ENCODE measurements at places on chromosomes 3 and 15.

DNA sequence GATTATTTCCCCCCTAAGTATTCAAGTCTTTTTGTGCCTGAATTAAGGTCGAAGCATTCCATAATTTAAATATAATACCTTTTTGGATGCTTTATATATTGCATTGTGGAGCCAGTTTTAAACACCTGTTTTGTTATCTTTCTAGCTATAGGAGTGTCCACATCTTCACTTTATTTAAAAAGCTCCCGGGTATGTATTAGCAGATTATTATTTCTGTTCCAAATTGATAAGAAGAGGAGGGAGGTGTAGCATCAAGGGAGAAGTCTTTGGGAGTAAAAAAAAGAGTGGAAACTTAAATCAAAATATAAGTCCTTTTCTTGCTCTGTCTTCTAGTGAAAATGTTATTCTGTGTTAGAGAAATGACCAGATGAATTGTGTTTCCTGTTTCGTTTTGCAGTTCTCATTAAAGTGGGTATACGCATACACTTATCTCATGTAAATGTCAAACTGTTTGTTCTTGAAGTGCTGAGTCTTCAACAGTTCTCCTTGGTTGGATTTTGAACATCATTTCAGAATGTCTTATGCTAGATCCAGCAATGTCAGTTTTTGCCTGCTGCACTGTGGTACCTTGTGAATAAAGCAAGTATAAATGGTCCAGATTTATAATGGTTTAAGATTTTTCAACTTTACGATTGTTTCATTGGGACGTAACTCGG, 105.8 kb downstream of the FNDC3B start:
- DNase-seq, result no peak

GRCh38 chr15:60386615-60387014, 11.2 kb downstream of the ANXA2 start:
- DNase-seq, result no peak

- DNase-seq, result no peak
These were observed 56.0 kb upstream of the PLSCR4 start for GRCh38 chr3:146306656-146307455.

DNA sequence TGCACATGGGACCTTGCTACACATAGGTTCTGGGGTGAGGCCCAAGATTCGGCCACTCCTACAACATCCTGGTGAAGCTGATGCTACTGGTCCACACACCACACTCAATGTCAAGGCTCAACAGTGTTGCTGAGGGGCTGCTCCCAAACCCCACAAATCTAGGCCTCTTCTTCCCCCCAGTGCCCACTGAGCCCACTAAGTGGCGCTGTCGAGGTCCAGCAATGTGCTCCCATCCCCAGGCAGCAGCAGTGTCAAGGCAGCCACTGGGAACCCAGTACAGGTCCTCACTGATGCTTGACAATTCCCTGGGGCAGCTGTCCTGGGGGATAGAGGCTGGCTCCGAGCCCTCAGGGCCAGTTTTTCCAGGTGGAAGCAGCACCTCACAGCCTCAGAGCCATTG, 21.5 kb downstream of the SCN5A start:
- DNase-seq, result no peak

- no peak for DNase-seq
These were observed 71.9 kb downstream of the BOC start for GRCh38 chr3:113283306-113283705.

DNA sequence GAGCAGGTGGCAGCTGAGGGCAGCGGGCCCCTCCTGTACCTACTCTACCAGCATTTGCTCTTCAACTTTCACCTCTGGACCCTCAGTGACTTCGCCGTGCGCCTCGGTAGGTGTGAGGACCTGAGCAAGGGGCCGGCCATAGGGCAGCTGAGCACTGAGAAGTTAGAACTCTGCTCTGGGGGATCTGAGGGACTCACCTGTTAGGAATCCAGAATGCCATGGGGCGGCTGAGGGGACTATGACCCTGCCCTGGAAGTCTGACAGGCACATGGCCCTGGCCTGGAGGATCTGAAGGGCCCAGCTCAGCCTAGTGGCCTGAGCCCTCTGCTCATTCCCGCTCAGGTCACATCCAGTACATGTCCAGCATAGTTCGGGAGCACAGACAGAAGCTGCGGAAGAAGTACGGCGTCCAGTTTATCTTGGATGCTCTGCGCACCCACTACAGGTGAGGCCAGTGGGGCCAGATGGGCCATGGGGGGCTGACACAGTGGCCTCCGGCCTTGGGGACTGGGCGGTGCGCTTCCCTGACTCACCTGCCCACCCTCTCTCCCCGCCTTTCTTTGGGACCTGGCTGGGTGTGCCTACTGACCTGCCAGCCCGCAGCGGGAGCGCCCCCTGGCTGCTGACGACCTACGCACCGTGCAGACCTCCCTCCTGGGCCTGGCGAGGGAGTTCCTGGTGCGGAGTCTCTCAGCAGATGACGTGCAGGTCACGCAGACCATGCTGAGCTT, 18.8 kb downstream of the NBEAL2 start:
- peak; percentile 59 for DNase-seq

DNA sequence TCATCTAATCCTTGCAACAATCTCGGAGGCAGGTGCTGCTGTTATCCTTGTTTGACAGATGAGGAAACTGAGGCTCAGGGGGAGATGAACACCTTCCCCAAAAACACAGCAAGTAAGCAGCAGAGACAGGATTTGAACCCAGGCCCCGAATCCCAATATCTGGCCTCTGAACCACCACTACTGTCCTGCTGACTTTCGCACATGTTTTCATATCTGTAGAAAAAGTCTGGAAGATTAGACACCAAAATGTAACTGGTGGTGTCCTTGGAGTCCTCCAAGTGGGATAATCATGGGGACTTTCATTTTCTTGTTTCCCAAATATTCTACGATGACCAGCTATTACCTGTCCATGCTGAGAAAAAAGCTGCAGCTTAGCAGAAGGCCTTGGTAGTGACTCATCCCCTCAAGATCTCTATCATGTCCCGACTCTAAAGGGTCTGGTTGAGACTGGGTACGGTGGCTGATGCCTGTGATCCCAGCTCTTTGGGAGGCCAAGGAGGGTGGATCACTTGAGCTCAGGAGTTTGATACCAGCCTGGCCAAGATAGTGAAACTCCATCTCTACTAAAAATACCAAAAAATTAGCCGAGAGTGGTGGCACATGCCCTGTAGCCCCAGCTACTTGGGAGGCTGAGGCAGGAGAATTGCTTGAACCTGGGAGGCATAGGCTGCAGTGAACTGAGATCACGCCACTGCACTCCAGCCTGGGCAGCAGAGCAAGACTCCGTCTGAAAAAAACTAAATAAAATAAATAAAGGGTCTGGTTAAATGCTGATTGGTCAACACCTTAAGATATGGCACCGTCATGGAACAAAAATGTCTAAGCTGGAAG, 8.6 kb downstream of the IRAK2 start:
- DNase-seq, result no peak

DNA sequence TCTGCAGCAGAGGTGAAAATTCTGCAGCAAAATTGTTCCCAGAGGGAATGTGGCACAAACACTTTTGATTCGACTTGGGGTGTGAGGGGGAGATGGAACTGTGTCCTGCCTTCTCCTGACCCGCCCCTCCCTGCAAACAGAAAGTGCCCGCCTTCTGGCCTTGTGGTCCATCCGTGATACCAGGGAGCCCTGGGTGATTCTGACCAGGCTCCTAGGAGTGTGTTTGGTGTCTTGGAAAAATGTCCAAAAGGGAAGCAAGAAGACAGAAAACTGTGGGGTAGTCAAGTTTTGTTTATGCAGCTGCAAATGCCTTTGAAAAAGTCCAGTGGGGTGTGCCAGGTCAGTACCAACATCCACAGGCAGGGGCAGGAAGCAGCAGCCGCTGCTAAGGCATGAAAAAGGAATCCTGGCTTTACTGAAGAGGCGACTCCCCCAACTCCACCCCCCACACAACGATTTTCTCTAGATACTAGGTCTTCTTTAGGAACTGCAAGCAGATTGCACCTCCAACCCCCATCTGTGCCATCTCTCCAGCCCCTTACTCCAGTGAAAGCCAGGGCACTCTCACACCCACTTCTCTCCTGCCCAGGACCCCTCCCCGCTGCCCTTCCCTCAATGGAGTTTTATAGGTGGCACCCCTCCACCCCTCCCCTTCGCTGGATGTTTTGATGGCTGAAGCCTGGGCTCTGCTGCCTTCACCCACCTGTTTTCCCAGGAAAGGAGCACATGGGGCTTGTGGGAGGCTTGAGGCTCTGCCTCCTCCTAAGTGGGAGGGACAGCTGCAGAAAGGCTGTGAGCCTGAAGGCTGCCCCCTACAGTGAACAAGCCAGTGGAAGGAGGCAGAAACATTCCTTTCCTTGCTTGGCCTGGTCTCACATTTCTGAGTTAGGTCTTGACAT, 82.4 kb upstream of the HERC1 start:
- no peak for DNase-seq

- DNase-seq, result no peak
These were observed 180.1 kb downstream of the RORA start for GRCh38 chr15:61049028-61049427.

DNA sequence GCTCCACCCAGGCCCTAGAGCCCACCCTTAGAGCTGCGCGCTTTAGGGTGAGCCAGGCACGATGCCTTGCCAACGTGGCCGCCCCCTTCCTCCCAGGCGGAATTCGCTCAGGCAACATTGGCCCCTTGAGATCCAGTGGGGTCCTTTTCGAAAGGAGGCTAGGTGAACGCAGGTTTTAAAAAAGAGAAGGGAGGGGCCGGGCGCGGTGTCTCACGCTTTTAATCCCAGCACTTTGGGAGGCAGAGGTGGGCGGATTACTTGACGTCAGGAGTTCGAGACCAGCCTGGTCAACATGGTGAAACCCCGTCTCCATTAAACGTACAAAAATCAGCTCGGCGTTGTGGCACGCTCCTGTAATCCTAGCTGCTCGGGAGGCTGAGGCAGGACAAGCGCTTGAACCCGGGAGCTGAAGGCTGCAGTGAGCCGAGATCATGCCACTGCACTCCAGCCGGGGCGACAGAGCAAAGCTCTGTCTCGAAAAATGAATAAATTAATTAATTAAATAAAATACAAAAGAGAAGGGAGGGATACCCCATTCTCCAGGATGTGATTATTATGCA, 984 bp upstream of the RPP25 start:
- DNase-seq, result no peak

DNA sequence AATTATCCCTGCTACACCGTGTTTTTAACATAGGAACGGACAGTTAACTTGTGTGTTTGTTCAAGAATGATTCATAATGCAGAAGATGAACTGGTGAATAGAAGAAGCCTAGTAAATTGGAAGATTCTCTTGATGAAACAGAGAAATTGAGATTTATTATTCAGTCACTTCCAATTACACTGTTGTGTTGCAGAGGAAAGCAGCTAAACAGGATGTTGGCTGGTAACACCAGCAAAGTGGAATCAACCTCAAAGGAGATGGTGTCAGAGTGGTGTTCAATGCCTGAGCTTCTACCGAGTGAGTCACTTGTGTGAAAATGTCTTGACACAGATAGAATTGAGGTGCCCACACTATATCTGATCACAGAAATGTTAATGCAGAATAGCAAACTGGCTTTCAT, 399.6 kb downstream of the LPP start:
- no peak for DNase-seq

DNA sequence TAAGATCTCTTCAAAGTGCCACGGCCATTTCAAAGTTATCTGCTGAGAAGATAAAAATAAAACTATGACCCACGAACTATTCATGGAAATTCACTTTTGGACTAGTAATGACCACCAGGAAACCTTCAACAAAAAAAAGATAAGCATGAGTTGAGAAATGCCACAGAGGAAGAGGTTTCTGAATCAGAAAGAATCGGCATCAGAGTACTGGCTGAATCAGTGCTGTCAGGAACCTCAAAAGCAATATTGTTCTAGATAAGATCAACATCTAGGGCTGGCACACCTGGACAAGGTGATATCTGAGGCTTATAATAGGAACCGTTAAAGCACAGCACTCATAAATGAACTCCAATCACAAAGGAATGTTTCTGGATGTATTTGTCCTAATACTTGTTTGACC, 72.7 kb downstream of the PEAK1 start:
- DNase-seq, result no peak

DNA sequence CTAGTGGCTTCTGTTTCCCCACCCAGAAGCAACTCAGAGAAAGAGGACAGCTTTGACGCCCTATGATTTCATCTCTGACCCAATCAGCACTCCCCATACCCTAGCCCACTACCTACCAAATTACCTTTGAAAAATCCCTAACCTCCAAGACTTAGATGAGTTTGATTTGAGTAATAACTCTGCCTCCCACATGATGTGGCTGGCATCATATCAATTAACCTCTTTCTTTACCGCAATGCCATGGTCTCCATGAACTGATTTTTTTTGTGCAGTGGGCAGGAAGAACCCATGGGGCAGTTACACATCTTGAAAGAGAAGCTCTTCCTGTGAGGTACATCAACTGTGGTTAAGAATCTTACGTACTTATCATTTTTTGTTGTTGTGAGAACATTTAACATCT, 25.5 kb upstream of the APOD start:
- DNase-seq, result no peak

DNA sequence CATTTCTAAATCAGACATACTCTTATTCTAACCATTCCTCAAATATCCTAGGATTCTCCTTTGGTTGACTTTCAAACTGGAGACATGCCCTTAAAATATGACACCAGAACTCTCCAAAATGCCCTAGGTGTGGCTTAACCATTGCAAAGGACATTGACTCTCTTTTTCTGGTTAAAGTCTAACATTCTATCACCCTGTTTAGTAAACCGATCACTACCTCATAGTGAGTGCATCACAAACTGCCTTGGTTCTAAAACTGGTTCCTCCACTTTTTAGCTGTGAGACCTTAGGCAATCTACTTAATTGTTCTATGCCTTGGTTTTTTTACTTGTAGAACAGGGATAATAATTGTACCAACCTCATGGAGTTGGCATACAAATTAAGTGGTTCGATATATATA, 224.3 kb downstream of the CDIN1 start:
- no peak for DNase-seq

- no peak for DNase-seq
These were observed 31.7 kb upstream of the RAB11A start for GRCh38 chr15:65837301-65838294.

GRCh38 chr3:12579905-12580304, 23.0 kb downstream of the MKRN2 start:
- DNase-seq, result no peak

DNA sequence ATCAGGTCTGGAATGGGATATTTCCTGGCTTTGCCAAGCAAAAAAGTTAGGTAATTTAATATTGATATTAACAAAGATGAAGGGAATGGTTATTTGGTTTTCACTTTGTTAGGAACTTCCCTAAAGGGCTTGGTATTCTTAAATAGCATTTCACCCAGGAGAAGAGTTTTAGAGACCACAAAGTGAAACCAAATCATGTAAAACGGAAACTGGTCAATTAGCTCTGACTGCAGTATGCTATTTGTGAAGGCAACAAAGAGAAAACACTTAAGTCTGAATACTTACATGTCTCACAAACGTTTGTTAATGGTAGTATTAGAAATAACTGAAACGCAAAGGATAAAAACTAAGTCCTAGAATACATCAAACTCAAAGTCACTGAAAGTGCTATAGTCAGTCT, 32.4 kb upstream of the SETMAR start:
- DNase-seq, result no peak

GRCh38 chr15:92606126-92606835, 49.3 kb downstream of the FAM174B start:
- no peak for DNase-seq

Measured in stimulated activated CD8-positive, alpha-beta memory T cell treated with anti-CD3 and anti-CD28 coated beads, Interleukin-7, amount 100 ng/mL, for 1 hour (primary cell).